ENCODE measurements at places on chromosomes 7 and 10.

GRCh38 chr10:101397140-101397539 lies 43.2 kb downstream of the BTRC start:
- peak; percentile 56 for DNase-seq

GRCh38 chr10:62826273-62826672 lies 10.1 kb upstream of the EGR2 start:
- DNase-seq: no peak

DNA sequence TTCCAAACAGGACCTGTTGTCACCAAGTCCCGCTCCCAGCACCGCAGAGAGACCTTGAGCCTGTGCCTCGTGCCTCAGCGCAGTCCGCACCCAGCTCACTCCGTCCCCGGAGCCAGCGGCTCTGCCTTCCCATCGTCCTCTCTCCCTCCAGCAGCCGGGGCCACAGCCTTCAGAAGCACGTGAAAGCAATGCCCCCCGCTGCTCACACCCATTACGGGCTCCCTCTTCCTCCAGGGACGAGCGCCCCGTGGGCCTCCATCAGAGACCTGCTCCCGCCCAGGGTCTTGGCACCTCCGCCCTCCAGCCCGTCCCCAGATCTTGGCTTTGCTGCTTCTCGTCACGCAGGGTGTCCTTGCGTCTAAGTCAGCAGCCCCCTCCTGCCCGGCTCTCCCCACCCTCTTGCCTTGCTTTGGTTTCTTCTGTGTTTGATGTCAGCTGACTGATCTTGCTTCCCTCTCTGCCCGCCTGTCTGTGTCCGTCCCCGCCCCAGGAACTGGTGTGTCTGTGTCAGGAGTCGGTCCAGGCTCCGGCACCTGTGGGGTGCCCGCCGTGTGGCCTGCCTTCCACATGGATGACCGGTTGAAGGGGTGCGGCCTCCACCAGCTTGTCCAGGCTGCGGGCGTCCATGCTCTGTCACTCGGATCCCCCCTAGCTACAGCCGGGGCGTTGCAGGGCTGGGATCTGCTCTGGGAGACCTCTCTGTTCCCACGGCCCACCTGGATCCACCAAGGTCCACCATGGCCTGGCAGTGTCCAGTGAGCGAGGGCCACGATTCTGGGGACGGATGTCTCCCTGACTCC lies 61.9 kb downstream of the FOXL3 start:
- no peak for DNase-seq

- DNase-seq: no peak
Observed at GRCh38 chr7:30206491-30206890, 71.7 kb downstream of the MTURN start.

- no peak for DNase-seq
Observed at GRCh38 chr10:62162261-62162981, 106.2 kb downstream of the RTKN2 start.

DNA sequence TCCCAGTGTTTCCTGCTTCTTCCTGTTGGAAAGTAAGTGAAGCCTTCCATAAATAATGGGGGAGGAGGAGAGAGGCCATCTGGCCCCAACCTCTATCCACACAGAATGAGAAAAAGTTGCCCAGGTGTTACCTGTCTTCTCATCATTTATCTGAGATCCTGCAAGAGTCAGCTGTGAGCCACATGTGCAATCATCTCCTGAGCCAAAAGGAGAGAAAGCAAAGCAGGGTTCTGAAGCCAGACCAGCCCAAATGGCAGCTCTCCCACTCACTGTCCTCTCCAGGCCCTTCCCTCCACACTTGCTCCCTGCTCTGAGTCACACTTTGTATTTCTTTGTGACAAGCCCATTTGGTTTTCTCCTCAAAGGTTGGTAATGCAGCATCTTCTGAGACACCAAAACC lies 65.9 kb downstream of the FAM204A start:
- DNase-seq: no peak

- no peak for DNase-seq
Observed at GRCh38 chr7:74097937-74098614, 14.5 kb downstream of the LIMK1 start.

DNA sequence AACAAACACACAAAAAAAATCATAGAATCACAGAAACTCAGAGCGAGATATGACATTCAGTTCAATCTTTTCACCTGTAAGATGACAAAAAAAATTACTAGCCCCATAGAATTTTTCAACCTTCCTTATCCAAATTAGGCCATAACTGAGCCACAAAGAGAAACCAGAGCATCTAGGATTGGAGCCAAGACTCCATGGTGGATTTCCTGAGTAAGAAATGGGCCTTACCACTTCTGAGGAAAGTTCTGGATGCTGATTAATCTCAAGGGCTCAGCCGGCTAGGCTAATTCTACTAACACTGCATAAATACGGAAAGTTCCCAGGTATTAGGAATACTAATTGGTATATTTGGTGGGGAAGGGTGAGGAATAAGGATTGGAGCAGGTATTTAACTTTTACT lies 16.8 kb downstream of the LIPM start:
- no peak for DNase-seq

DNA sequence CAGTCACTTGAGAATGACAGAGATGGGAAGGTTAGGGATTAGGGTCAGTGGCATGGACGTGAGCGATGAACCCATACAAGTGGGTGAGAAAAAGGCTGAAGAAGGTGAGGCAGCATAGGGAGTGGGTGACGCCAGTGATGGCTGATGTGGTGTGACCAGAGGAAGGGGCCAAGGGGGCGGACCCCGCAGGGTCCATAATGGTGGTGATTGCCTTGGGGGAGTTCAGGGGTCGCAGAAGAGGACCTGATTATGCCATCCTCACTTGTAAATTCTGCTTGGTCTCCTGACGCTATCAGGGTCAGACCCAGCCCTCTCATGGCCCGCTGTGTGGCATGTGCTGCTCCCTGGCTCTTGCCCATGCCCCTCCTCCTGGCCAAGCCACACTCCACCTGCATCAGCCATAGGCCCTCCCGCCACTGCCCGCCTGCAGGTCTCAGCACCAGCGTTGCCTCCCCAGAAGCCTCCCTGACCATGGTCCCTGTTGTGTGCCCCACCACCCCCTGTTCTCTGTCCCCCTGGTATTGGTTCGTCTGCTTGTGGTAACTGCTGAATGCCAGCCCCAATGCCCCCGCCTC lies 235.7 kb downstream of the EBF3 start:
- DNase-seq: no peak

- DNase-seq: no peak
Observed at GRCh38 chr7:115040495-115040894, 118.6 kb downstream of the MDFIC start.

GRCh38 chr7:80140388-80140787 lies 5.8 kb downstream of the GNAI1 start:
- DNase-seq: no peak

DNA sequence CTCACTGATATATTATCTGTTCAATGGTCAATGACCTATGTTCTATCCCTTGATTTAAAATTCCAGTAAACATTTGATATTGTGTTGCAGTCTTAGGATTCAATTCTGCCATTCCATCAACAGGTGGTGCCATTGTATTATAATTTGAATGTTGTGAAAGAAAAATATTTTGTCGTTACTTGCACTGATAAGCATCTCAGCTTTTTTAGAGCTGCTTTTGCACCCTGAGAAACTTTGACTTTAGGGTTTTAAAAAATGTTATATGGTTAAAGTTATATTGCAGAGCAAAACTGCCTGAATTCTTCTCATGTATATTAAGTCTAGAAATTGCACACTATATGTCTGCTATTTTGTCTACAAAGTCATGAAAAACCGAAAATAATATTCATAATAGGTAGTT lies 18.8 kb upstream of the MINDY3 start:
- peak; percentile 39 for DNase-seq

DNA sequence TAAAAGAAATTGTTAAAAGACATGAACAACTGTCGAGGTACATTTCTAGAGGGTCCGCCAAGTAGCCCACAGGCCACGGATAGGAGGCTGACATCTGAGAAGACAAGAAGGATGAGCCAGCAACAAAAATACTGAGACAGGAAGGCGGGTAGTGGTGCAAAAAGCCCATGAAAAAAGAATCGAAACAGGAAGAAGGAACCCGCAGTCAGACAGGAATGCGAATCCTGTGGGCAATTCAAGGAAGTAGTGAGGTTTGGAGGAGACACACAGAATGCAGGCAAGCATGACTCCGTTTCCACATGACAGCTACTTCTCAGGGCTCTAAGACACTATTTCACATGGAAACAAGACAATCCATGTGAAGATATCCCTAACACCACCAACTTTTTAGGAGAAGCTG lies 125.2 kb downstream of the DOCK4 start:
- peak; percentile 7 for DNase-seq

DNA sequence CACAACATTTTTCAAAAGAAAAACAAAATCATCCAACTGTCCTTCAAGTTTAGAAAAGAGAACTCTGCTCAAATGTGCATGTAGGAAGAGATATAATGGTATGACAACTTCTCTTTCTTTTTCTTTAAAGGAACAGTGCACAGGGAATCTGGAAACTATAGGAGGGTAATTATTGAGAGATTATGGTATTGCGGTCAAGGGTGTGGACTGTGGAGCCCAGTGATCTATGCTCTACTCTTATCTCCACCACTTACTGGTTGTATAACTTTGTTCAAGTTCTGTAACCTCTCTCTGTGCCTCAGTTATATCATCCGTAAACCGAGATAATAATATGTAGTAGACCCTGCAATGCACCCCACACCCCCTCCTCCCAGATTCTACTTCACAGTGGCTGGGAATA lies 69.8 kb upstream of the PCGF5 start:
- DNase-seq: no peak

GRCh38 chr7:81725003-81725811 lies 44.6 kb downstream of the HGF start:
- no peak for DNase-seq

GRCh38 chr10:133313192-133313591 lies 4.5 kb downstream of the ZNF511 start:
- no peak for DNase-seq

DNA sequence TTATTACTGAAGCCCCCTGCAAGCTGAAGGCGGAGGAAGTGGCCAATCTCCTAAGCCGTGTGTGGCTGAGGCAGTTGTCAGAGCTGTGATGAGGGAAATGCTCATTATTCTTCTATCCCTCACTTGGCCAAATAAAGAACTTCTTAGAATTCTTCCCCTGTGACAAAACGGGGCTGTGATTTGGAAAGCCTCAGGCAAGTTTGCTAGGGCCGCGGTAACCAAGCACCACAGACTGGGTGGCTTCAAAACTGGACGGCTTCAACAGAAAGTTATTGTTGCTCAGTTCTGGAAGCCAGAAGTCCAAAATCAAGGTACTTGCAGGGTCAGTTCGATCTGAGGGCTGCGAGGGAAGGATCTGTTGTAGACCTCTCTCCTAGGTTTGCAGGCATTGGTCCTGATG lies 72.3 kb upstream of the STEAP1B start:
- DNase-seq: no peak

GRCh38 chr7:101859411-101860106 lies 42.1 kb downstream of the CUX1 start:
- DNase-seq: no peak

- DNase-seq: no peak
Observed at GRCh38 chr10:107075117-107075516, 89.4 kb downstream of the SORCS1 start.

DNA sequence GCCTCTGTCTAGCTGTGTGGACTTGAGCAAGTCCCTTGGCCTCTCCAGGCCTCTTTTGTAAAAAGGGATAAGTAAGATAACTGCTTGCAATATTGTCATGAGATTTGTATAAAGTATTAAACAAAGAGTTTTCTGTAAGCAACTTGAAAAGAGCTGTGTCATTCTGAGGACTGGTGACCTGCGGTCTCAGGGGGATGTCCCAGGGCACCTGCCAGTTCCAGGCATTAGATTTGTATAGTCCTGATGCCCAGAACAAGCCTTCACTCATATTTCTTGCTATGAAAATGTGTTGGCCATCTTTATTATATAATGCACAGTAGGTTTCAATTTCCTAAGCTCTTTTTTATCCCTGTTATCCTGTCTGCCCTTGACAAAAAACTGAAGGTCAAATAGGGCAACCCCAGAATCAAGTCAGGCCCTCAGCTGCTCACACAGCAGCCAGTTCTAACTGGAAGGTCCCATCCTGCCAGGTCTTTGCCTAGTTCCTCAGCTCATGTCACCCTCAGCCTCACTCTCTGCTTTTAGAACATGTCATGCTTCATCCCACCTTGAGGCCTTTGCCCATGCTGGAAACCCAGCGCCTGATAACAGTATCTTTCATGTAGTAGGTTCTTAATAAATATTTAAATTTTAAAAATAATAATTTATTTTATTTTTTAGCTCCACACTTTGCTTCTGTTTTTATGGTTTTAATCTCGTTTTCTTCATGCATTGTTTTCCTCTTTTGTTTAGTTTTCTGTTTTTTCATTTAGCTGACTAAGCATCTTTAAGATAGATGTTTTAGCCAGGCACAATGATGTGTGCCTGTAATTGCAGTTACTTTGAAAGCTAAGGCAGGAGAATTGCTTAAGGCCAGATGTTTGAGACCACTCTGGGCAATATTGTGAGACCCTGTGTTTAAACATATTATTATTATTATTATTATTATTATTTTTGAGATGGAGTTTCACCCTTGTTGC lies 87.5 kb upstream of the ZNF92 start:
- no peak for DNase-seq

DNA sequence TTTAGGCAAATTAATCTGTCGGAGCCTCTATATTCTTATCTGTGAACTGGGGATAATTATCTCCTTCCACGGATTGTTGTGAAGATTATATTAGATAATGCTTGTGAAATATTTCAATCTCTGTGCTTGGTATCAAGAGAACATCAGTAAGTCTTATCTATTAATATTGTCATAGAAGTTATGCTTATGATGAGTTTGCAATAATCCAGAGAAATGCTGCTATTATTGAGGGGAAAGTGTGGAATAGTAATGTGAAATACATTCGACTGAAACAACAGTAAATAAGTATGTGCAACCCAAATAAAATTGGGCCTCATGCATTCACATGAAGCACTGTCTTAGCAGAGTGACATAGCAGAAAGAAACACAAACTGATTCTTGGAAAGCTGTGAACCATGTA lies 13.7 kb downstream of the RHOBTB1 start:
- no peak for DNase-seq

GRCh38 chr7:42198974-42199668 lies 37.9 kb downstream of the GLI3 start:
- DNase-seq: no peak

DNA sequence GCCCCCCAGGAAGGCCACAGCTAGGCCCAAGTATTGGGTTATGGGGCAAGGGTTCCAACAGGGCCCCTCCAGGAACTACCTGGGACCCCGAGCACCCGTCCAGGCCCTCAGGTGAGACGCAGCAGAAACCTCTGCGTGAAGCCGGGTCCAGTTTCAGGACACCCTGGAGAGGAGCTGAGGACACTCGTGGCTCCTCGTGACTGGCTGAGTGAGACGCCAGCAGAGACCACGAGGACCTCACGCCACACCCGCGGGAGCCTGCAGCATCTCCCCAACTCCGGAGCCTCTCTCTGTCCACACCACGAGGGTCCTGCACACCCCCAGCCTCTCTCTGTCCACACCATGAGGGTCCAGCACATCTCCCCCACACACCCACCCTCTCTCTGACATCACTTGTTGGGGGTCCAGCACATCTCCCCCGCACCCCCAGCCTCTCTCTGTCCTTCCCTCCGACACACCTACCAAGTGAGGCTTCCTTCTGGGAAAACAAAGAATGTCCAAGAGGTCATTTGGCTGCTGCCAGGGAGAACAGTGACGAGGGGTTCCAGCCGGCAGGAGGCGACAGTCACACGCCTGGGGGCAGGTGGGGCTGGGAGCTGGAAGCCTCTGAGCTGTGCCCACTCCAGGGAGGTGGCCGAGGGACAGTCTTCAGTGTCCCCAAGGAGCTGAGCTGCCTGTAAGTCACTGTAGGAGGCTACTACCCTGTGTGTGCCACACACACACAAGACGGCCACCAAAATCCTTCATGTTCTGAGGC lies 46.1 kb upstream of the PPP2R2D start:
- no peak for DNase-seq

Measured in activated CD4-positive, alpha-beta T cell treated with anti-CD3 and anti-CD28 coated beads, Interleukin-2, Interleukin-4, amounts not matched to agents 100 ng/mL and 50 ng/mL, durations not matched to agents 16 hours and 8 hours (primary cell).